ENCODE measurements at places on chromosomes 4 and X.

GRCh38 chrX:148381603-148382002, 118.8 kb upstream of the AFF2 start:
- DNase-seq = no peak

DNA sequence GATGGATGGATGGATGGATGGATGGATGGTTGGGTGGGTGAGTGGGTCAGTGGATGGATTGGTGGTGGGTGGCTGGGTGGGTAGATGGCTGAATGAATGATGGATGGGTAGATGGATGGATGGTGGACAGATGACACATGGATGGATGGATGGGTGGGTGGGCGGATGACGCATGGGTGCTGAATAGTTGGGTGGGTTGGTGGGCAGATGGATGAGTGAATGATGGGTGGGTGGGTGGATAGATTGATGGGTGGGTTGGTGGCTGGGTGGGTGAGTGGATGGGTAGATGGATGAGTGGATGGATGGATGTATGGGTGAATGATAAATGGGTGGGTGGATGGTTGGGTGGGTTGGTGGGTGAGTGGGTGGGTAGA, 69.9 kb upstream of the NKX1-1 start:
- no peak for DNase-seq

DNA sequence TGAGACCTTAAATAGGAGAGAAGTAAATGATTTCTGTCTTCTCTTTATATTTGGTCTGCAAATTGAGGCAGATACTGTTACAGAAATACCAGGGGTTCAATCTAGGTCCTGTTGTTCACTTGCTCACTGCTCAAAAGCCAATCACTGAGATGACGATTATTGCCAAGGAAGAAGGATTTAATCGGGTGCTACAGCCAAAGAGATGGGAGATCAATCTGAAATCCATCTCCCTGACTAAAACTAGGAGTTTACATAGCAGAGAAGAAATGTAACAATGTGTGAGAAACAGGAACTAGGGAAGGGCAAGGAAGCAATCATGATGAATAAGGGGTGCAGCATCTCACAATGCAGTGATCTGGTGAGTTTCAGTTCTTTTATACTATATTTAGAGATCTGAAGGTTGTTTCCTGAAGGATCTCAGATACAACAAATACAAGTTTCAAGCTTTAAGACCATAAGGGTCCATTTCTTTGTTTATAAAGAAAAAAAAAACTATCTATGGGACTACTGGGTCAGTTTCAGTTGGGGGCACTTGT, 117.9 kb upstream of the FAM9B start:
- no peak for DNase-seq

- no peak for DNase-seq
Observed at GRCh38 chr4:177159600-177159999, 150.1 kb upstream of the NEIL3 start.

- DNase-seq = no peak
Observed at GRCh38 chr4:23097251-23097650, 404.5 kb downstream of the GBA3 start.

- no peak for DNase-seq
Observed at GRCh38 chr4:95838192-95838591, 1.7 kb upstream of the PDHA2 start.

DNA sequence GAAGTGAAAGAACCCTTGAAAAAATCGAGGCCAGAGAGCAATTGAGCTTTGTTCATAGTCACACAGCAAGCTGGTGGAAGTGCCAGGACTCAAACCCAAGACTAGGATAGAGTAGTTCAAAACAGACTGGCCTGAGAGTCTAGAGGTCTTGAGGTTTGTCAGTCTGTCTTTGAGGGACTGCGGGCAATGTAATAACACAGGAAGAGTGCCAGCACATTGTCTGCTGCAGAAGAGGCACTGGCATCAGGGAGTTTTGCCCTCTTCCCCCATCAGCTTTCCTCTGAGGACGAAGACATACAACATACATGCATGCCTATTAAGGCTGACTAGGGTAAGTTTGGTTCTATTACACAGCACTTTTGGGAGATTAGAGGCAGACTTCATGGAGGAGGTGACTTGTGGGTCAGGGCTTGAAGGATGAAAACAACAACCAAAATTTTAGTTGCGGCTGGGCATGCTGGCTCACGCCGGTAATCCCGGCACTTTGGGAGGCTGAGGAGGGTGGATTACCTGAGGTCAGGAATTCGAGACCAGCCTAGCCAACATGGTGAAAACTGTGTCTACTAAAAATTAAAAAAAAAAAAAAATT, 64.1 kb upstream of the LAS1L start:
- no peak for DNase-seq

DNA sequence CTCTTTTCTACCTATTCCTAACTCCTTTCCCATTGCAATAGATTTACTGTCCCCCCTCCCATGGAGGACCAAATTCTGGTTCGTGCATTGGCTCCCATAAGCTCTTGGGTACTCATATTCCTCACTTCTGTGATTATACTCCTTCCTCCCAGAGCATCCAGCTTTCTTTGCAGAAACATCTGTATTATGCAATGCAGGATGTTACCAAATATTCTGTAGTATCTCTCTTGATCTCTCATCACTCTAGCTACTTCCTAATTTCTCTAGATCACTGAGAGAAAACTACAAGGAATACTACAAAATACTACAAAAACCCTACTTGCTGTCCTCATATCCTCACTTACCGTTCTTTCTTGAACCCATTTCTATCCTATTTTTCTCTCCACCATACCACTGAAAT, 395.9 kb upstream of the HS3ST1 start:
- no peak for DNase-seq

GRCh38 chr4:14496969-14497368, 505.3 kb upstream of the CPEB2 start:
- no peak for DNase-seq

GRCh38 chr4:174135936-174136406, 147.5 kb downstream of the FBXO8 start:
- DNase-seq = no peak

GRCh38 chr4:123924536-123924935, 527.9 kb downstream of the SPRY1 start:
- DNase-seq = no peak

GRCh38 chr4:41281038-41281634, 24.4 kb downstream of the UCHL1 start:
- peak; percentile 15 for DNase-seq

- no peak for DNase-seq
Observed at GRCh38 chr4:111959222-111959621, 186.0 kb upstream of the FAM241A start.

DNA sequence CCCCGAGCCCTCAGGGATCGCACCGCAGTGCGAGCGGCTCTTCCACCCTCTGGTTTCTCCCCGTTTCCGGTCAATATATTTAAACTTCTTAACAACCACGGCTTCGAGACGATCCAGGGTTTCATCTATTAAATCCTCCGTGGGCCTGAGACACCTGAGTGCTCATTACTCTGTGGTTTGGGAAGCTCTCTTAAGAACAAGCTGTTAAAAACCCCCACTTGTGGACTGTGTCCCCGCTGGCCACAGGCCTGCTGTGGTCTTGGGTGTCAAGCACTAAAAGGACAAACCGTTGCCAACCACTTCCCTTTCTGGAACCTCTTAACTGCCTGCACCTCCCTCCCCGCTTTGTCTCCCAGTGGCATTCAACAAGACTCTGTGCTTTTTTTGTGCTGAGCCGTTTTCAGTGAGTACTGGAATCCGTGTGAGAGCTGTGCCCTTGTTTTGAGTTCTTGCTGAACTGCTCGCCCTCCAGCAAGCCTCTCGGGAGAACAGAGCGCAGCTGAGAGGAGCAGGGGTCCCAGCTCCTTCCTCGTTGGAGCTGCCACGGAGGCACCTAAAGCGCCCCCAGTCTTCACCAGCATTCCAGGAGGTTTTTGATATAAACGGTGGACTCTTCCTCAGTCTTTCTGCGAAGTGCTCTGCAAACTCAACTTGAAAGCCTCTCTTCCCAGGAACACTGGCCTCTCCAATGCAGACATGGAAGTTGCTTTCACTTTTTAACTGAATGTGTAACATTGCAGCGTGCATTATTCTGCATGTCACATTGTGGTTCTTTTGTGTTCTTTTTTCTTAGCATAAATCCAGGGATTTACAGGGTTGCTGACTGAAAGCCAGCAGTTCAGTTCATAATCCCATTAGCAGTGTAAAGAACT, 691 bp upstream of the IGFBP7 start:
- DNase-seq = no peak

DNA sequence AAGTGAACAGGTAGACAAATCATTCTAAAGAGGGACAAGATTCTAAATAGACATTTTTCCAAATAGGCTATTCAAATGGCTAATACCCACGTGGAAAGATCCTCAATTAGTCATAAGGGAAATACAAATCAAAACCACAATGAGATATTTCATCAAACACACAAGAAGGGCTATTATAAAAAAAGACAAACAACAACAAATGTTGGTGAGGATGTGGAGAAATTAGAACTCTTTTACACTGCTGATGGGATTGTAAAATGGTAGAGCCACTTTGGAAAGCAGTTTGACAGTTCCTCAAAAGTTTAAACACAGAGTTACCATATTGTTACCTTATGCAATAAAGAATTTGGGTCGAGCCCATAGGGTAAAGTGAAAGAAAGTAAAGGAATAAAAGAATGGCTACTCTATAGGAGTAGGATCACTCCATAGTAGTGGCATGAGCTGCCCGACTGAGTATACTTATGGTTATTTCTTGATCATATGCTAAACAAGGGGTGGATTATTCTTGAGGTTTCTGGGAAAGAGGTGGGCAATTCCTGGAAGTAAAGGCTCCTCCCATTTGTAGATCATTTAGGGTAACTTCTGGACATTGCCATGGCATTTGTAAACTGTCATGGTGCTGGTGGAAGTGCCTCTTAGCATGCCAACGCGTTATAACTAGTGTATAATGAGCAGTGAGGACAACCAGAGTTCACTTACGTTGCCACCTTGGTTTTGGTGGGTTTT, 58.9 kb upstream of the FAM9C start:
- DNase-seq = no peak

- DNase-seq = no peak
Observed at GRCh38 chrX:111874241-111874640, 1.7 kb upstream of the TRPC5OS start.

GRCh38 chrX:137342969-137343368, 223.0 kb upstream of the ZIC3 start:
- DNase-seq = no peak

GRCh38 chr4:136829280-136829679, 703.0 kb downstream of the PCDH18 start:
- DNase-seq = no peak

GRCh38 chrX:118540342-118540741, 44.7 kb downstream of the DOCK11 start:
- no peak for DNase-seq

DNA sequence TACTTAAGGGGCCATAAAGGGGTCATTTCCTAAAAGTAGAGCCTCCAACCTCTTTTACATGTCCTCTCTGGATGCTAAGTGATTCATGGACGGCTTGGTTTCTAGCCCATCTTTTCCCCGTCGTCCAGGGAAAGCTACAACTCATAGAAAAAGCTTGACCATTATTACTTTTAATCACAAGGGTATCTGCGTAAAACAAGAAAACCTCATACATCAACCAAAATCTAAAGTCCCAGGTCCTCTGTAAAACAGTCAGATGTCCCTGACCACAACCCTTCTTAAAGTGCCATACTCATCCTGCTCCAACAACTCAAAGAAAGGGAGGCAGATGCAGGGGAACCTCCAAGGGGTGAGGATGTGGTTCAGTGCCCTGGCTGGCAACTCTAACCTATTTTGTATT, 29.6 kb downstream of the ADGRA3 start:
- no peak for DNase-seq

DNA sequence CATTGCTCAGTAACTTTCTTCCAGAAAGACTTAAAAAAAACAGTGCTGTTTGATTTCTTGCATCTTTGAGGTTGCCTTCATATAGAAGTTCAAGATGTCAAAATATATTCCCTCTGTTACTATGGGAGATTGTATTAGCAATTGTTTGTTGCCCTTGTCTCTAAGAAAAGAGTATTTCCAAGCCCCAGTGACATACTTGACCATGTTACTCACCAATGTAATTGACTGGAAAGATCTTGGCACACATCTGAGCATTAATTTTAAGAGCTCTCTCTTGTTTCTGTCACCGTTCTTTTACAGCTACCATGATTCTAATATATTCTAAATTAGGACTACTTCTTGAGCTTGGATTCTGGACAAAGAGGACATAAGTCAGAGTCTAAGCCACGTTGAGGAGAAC, 902.7 kb upstream of the EPHA5 start:
- no peak for DNase-seq

GRCh38 chrX:103823591-103823990, 8.5 kb downstream of the RAB9B start:
- DNase-seq = no peak

DNA sequence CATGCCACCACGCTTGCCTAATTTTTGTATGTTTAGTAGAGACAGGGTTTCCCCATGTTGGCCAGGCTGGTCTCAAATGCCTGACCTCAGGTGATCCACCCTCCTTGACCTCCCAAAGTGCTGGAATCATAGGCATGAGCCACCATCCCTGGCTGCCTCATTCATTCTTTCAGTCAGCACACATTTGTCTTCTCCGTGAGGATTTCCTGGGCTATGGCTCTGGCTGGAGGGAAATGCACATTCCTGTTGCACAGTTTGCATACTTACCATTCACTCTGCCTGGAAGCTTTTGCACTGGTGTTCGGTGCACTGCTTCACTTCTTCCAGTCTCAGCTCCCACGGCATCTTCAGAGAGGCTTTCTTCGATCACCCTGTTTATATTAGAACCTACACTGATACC, 267.8 kb downstream of the STIM2 start:
- no peak for DNase-seq

DNA sequence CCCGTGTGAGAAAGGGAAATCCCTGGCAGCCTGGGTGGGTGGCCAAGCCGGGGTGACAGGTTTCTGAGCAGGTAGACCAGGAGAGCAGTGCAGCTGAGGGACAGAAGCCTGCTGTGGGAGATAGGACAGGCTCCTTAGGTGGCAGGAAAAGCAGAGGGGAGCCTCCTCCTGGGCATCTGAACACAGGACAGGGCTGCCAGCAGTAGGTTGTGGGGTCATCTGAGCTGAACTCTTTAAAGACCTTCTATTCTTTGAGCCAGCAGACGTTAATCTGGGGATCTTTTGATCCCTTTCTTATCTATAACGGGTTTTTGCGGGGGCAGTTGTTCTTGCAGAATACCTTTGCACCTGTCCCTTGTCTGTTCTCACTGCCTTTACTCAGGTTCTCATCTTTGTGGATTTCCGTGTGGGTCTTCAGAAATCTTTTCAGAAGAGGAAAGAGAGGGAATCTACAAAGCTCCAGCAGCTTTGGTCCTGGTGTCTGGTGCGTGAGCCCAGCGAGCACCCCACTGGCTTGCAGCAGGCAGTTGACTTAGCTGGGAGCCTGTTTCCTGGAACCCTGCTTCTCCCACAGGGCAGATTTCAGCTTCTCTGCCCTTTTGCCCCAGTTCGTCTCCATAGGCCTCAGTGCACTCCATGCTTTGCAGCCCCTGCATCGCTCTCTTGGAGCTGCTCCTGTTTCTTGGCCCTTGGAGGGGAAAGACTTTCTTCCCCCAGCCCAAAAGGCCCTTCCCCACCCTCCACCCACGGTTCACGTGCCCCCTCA, 35.8 kb upstream of the TADA2B start:
- DNase-seq = no peak

DNA sequence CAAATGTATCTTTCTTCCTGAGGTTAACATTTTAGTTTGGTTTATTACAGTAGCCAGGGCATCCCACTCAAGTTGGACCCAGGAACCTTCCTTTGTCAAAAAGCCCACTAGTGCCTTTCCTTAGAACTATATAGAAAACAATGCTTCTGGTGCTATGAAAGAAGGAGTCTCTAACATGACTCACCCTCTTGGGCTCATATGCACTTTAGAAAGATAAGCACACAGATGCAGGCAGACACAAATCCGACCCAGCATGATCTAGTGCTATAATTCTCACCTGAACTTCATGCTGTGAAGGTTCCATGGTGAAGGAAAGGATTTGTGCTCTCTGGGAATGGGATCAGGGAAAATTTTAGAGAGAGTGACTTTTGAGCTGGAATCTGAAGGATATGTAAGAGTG, 289.4 kb downstream of the ANKRD50 start:
- no peak for DNase-seq
